CD4-positive, alpha-beta T cell treated with Interleukin-4 for 4 hours (primary cell): ENCODE measurements at places on chromosomes 11 and 22.

GRCh38 chr11:126992065-126992803 lies 8.3 kb downstream of the KIRREL3 start:
- DNase-seq, result no peak

GRCh38 chr11:64923151-64923661 lies 1.3 kb upstream of the PPP2R5B start:
- DNase-seq, result no peak

- no peak for DNase-seq
These were observed 3.5 kb downstream of the KRTAP5-10 start for GRCh38 chr11:71568704-71569349.

GRCh38 chr22:20949698-20950183 lies 17.3 kb upstream of the AIFM3 start:
- no peak for DNase-seq

- DNase-seq, result peak; percentile 28
These were observed 110.5 kb downstream of the ATG16L2 start for GRCh38 chr11:72924568-72925190.

- no peak for DNase-seq
These were observed 37.3 kb downstream of the OSBPL5 start for GRCh38 chr11:3127706-3128355.

DNA sequence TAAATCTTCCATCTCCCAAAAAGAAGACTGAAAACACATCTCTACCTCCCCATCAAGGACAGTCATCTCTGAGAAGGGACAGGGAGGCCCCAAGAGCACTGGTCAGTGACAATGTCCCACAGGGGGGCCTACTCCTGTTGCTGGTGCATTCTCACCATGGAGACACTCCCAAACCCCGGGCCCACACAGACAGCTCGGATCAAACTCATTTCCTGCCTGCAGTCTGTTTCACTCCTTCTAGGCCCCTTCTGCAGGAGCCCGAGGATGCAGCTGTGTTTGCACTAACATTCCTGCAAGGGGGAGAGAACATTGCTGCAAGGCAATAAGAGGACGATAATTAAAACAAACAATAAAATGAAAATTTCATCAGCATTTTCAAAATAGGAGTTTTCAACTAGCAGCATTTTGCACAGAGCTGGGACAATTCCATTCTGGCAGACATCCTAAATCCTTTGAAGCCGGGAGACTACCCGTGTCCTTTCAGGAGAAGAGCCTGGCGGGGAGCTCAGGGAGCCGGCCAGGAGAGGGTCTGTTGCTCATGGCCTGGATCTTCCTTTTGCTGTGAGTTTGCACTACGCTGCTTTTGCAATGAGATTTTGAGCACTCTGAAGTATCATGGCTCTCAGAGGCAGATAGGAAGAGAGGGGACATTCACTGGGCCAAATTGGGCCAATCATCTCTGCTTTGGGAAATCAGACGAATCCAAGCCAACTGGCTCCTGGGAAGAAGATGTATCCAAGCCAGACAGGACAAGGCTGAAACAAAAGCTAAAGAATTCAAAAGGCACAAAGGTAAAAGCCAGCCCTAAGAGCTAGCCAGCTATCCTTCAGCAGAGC lies 33.2 kb downstream of the SPATA19 start:
- DNase-seq, result no peak

- DNase-seq, result no peak
These were observed 61.8 kb downstream of the SNX19 start for GRCh38 chr11:130854483-130854882.

- no peak for DNase-seq
These were observed 154.2 kb upstream of the NAV2 start for GRCh38 chr11:19558189-19558986.

DNA sequence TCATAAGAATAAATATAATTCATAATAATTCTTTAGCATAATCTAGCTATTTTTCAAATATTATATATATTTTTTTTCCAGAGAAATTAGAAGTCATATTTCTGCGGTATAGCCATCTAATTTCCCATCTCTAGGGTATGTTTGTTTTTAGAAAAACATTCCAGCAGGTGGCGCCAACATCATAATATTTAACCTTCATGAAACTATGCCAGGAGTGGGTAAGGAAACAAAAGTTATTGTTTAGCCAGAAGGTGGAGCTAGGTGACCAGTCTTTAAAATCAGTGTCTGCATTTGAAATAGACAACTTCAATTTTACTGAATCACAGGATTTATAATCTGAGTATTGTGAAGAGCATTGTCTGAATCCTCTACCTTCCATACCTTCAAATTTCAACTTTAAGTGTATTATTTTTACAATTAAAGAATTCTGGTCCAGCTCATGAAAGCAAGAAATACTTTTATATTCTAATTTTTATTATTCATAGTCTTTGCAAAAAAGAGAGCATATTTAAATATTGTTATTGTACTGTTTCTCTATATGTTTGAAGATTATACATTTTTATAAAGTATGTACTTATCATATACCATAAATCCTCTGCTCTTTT lies 15.7 kb upstream of the CCDC179 start:
- DNase-seq, result peak; percentile 79

GRCh38 chr11:103964390-103964789 lies 72.0 kb upstream of the DDI1 start:
- DNase-seq, result no peak

GRCh38 chr11:85740481-85741400 lies 54.7 kb upstream of the CCDC89 start:
- no peak for DNase-seq

GRCh38 chr22:47124451-47124881 lies 362.0 kb downstream of the TBC1D22A start:
- no peak for DNase-seq

DNA sequence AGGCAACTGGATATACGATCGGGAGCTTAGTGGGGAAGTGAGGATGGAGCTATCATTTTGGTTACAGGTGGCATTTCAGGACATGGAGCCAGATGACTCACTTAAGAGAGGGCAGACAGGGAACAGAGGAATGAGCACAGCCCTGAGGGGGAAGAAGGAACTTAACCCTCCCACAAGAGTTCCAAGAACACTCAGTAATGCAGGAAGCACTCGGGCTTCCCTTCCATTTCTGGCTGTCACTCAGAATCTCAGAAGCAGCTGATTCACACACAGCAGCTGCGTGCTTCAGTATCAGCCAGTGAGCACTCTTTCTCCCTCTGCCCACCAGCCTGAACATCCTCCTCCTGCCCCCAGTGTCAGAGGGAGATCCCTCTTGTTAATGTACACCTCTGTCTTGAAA lies 34.8 kb downstream of the EFCAB6 start:
- no peak for DNase-seq

DNA sequence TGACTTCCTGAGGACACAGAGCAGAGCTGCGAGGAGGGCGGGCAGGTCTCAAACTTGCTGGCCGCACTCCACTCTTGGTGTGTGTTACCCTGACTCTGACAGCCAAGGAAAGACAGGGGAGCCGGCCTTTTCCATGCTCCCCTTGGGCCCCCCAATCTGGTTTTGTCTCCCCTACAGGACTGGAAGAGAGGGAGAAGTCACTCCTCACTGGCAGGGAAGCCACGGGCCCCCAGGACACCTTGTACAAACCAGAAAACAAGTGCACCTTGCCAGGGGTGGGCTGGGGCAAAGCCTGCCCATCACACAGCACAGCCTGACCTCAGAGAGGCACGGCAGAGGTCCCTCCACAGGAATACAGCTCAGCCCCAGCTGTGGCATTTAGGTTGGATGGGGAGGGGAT lies 20.2 kb downstream of the CBX7 start:
- DNase-seq, result no peak

- DNase-seq, result peak; percentile 73
These were observed 9.1 kb downstream of the LMF2 start for GRCh38 chr22:50498322-50498890.

- DNase-seq, result no peak
These were observed 14.8 kb downstream of the PLAAT3 start for GRCh38 chr11:63599211-63600122.

GRCh38 chr11:113873236-113873626 lies 2.1 kb downstream of the USP28 start:
- DNase-seq, result no peak
